ENCODE measurements at places on chromosomes 1 and 21. TPM values are rescaled to one million over a fixed set of nuclear protein-coding genes. Genes with fewer than 3 reads are reported as not detected.

The PRAMEF8 gene
- not detected for total RNA-seq

The CHODL gene
- total RNA-seq, result 1.4 TPM

The S100A7 gene
- total RNA-seq, result not detected

The LCE1C gene
- total RNA-seq, result not detected

The SPATA17 gene
- 1.3 TPM for total RNA-seq

The FH gene
- total RNA-seq, result 169 TPM

GRCh38 chr1:202164271-202165037, 4.1 kb upstream of the PTPN7 start:
- no peak for DNase-seq

- DNase-seq, result no peak
Measured at GRCh38 chr1:80917225-80917624, 883.5 kb upstream of the ADGRL2 start.

DNA sequence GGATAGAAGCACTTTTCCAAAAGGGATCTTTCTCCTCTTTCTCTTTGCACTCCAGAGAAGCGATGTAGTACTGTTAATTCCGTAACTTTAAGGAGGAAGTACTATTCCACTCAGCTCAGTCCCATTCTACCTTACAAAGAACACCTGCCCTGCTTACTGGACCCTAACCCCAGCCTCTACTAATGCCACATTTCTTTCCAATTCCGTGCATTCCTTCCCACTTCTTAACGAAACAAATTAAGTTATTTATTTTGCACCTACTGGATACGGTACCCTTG, 511 bp downstream of the NDC1 start:
- no peak for DNase-seq

GRCh38 chr1:59443310-59443709, 146.4 kb downstream of the FGGY start:
- no peak for DNase-seq

Data from right cardiac atrium (tissue), 5 donors.